Iris pigment epithelial cell (primary cell): ENCODE measurements at places on chromosomes 5 and 9.

DNA sequence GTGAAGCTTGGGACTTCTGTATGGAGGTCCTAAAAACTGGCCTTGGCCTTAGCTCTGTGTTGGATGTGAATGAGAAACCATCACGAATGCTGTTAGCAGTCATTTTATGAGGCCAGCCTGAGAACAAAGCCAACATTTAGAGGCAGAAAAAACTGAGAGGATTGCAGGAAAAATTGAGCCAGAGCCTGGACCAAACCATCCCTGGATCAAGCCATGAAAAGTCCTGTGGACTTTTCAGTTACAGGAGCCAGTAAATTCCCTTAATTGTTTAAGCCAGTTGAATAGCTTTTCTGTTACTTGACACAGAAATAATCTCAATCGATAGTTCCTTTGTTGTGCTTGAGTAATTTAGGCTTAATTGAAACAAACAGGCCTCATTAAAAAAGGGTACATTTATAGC is 42.6 kb upstream of the SPATA31D4 start:
- no peak for DNase-seq

DNA sequence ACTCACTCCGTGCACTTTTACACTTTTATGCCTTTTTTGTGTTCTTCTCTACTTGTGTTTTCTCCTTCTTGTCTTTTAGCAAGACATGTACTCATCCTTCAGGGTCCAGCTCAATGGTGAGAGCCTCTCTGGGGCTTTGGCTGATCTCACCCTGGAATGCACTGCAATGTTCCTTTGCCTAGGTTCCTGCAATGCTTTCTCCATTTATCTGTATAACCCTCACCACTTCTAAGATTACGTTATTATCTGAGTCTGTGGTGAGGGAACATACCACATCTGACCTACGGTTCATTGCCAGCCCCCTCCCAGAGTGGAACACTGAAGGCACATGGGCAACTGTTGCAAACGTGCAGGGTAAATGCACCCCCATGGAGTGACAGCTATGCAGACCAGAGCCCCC is 47.3 kb downstream of the KCNIP1 start:
- peak; percentile 23 for DNase-seq

DNA sequence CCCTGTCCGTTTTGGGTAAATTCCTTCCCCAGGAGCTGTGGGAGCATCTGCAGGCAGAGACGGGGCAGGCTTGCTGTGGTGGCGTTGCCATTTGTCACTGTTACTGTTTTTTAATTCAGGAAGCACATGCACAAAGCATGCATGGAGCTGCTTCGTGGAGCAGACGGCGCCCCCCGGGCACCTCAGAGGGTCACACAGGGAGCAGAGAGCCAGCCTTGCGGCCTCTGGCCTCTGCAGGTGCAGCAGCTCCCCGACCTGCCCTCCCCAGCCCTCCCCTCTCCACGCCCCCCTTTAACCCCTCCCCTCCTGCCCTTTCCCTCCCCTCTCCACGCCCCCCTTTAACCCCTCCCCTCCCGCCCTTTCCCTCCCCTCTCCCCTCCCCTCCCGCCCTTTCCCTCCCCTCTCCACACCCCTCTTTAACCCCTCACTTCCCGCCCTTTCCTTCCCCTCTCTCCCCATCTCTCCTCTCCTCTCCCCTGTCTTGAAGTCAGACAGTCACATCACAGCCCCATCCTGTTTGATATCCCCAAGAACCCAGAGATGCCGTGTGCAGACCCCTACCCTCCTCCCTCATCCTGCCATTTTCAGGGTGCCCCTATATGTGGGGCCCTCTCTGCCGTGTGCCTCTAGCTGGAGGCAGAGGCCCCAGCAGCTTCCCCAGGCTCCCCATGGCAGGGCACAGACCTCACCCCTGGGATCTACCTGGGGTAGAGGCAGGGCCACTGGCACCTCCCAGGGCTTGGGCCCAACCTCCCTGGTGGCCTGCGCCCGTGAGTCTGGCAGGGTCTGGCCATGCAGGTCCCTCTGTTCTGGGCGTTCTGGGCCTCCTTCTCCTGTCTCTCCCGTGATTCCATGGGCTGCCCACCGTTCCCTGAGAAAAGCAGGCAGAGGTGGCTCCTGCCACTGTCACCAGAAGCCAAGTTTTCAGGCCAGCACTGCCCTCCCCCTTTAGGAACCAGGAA is 29.6 kb upstream of the UBAC1 start:
- peak; percentile 74 for DNase-seq

GRCh38 chr5:36569491-36569890 is 36.9 kb upstream of the SLC1A3 start:
- peak; percentile 24 for DNase-seq

GRCh38 chr5:173858670-173859407 is 29.3 kb upstream of the CPEB4 start:
- DNase-seq = peak; percentile 59

DNA sequence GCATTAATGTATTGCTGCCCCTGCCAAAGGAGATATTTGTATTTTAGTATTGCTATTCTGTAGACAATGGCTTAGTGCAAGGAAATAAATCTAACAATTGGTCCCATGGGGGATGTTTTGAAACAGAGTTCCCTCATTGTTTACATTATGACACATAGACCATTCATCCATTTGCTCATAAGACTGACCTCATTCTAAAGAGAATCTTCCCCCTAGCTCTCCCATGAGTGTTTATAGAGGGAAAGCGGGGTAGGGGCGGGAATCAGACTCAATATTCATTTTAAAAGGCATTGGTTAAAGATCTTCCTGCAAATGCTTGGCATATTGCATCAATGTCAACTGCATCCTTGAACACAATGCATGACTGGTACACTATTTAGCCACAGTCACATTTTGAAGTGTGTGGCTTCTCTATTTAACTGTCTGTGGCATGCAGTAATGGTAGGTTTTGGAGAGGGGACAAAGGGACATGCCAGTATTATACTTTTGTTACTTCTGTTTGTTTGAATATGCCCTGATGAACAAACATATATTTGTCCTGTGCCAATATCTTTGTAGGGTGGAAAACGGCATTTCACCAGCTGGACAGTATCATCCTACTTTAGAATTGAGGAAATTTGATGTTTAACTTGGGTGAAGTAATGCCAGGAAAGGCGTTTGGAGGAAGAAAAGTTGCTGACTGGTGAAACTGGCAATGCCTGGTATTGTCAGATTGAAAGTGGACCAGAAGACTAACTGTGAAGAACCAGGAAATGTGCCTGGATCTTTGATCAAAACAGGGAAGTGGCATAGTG is 84.1 kb upstream of the MEGF10 start:
- DNase-seq = peak; percentile 90

DNA sequence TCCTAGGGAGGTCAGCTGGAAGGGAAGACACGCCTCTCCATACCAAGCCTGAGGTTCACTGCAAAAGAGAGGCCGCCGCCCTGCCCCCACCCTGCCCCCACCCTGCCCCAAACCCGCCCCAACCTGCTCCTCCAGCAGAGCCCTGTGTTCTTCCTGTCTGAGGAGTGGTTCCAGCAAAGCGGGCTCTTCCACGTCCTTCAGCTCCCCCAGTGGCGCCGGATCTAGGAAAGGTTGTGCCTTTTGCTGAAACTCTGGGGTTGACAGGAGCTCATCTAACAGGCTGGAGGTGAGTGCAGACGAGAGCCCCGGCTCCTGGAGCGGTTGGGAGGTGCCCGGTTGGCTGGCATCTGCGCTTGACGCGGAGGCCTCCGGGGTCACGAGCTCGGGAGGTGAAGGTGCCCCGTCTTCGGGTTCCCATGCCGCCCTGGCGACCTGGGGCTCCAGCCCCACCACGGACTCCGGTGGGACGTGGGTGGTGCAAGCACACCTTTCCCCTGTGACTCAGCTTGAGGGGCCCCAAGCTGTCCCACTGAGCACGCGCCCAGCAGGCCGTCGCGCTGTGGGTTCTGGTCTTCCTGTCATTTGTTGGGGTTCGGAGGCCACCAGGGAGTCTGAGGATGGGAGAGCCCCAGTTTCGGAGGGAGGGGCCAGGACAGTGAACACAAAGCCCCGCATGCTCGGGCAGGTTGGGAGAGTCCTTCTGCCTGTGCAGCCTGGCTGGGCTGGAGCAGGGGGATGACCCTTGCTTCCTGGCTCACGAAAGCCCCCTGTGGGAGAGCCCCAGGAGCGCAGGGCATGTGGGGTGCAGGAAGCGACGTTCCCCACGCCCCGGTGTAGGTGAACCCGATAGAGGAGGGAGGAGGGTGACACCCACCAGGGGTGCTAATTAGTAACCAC is 1467.1 kb downstream of the FOXD4L5 start:
- DNase-seq = peak; percentile 17

DNA sequence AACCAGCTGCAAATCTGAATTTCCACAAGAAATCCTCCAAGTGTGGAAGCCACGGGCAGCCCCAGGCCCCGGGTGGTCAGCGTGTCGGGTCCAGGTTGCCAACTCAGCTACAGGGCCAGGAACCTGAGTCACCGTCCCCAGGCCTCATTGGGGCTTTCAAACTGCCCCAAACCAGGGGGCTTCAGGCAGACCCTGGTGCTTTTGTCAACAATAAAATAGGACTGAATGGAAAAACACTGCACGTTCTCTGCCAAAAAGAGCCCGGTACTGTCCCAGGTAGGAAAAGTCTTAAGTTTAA is 24.0 kb downstream of the GFPT2 start:
- no peak for DNase-seq

GRCh38 chr9:120109242-120109641 is 470.7 kb downstream of the CDK5RAP2 start:
- no peak for DNase-seq

GRCh38 chr9:94812343-94812742 is 85.8 kb downstream of the AOPEP start:
- peak; percentile 80 for DNase-seq

- DNase-seq = no peak
Measured at GRCh38 chr9:125797930-125798329, 50.8 kb downstream of the PBX3 start.

DNA sequence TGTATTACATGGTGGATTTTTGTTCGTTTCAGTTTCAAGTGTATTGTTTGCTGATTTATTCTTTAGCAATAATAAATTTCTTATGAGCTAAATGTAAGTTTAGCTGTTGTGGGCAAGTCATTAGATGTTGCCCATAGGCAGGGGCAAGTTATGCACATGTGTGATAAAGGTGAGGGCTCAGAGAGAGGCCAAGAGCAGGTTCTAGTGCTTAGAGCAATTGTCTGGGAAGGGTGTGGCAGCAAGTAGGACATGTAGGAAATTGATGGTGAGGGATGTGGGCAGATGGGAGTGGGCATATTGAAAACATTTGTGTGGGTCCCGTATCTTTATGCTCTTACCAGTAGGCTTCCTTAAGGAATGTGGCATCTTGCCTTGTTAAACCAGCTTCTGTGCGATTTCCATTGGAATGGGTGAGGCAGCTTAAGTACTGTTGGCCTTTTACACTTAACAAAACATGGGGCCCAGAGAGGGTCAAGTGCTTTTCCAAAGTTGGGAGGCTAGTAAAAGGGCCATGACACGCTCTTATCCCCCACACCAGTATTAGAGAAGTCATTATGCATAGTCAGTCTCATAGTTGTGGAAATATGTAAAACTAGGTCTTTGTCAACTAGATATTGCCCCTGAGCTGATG is 60.6 kb downstream of the KDM4C start:
- no peak for DNase-seq

- no peak for DNase-seq
Measured at GRCh38 chr5:1134478-1134877, 22.6 kb upstream of the SLC12A7 start.

GRCh38 chr5:158039441-158039840 is 180.5 kb upstream of the CLINT1 start:
- DNase-seq = no peak

DNA sequence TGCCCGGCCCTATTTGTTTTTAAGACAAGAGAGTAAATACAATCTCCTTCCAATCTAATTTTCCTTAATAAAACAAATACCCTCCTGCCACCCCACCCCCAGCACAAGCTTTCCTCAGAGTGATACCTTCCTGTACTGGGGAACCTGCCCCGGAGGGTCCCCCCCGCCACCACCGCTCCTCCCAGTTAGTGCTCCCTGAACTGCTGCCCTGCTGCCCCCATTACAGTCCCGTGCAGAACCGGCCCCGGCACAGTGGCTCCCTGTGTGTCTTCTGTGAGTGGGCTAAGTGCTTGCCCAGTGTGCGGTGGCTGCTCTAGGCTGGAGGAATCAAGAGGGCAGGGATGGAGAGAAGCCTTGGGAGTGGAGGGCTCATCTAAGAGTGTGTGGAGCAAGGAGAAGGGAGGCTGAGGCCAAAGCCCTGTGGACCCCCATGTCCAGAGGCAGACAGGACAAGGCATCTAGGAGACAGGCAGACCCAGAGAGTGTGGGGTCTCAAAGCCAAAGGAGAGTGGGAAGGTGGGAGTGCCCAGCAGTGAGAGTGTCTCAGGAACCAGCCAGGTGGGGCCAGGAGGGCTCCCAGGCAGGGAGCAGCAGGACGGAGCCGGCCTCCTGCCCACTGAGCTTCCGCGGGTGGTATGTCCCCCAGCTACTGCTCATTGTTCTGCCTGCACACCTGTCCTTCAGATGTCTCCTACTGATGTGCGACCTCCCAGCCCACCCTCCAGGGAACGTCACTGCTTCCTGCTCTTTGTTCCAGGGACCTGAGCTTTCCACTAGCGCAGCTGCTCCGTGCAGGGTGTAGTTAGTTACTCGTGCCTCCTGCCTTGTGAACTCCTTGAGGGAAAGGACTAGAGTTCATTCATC is 129.0 kb downstream of the DAB2IP start:
- no peak for DNase-seq

GRCh38 chr5:31375999-31376720 is 155.7 kb downstream of the DROSHA start:
- no peak for DNase-seq

- DNase-seq = no peak
Measured at GRCh38 chr5:71587766-71588532, 809 bp downstream of the MCCC2 start.

- DNase-seq = peak; percentile 89
Measured at GRCh38 chr9:112009656-112010055, 113.0 kb downstream of the UGCG start.

- peak; percentile 72 for DNase-seq
Measured at GRCh38 chr5:132841305-132841704, 10.9 kb upstream of the SHROOM1 start.

DNA sequence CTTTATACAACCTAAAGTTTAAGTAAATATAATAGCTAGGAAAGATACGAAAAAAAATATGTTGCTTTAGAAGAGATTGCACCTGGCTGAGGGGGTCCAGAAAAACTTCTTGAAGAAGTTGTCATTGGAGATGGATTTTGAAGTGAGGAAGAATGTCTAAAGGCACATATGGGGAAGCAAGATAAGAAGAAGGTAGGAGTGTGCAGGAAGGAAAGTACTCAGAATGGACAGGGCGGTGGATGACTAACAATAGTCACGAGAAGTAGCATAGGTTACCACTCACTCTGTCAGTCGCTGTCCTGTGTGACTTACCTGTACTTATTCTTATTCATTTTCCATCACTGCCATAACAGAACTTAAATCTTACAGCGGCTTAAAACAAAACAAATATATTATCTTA is 251.6 kb downstream of the GRIA1 start:
- no peak for DNase-seq

DNA sequence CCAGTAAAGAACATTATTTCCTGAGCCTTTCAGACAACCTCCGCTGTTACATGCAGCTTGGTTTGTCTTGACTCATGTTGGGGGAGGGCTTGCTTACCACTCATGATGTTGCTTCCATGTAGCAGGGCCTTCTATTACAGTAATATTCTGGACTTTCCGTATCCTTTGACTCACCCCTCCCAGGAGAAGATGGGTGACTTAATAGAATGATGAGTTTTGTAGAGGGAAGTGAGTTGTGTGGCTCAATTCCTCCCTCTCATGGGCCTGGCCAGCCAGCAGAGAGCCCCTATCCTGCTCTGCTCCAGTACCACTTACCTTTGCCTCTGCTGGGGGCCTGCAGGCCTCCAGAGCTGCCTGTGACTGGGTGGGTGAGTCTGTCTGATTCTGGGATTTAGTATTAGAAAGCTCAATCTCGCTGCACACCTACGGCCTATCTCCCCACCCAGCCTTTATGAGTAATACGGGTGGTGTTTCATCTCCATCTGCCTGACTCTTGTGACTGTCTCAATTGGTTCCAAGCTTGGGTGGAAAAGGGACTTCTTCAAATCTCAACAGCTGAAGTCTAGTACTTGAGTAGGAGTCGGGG is 52.6 kb upstream of the KLF9 start:
- DNase-seq = peak; percentile 94
